Ovary (tissue), 10 donors: ENCODE measurements at places on chromosomes 12 and 14. TPM values are rescaled to one million over a fixed set of nuclear protein-coding genes. Genes with fewer than 3 reads are reported as not detected.

DNA sequence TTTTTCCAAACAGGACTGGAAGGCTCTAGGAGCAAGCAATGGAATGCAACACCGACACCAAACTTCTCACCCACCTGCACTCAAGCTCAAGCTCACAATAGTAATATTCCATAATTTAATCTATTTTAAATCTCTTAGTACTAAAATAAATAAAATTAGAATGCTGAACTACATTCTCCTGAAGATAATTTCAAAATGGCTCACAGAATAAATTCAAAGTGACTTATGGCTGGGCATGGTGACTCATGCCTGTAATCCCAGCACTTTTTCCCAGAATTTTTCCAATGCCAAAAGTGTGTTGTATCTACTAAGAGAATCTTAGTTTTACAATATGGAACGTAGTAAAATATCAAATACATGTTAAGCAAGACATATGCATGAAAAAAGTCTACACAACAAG, 31.5 kb downstream of the DUSP16 start:
- no peak for DNase-seq

RNFT2 gene
- total RNA-seq, result 2.0 TPM

DNA sequence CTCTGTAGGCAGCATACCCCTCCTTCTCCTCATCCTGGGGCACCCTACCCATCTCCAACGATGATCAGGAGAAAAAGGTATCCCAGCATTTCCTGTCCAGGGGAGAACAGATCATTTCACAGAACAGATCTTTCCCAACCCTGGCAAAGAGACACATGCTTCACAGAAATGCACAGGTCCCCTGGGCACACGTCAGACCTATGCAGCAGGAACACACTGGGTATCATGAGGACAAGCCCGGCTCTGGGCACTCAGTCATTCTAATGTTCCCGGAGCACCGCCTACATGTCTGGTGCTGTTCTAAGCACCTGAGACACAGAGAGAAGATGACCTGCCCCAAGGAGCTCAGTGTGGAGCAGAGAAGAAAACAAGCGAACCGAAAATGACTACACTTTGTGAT, 56.2 kb downstream of the ACTN1 start:
- no peak for DNase-seq

CREBL2 gene
- total RNA-seq, result 23.7 TPM
